ENCODE measurements at places on chromosomes 7 and 10.
A peak's percentile ranks its signal among the peaks of the same experiment; 100 is the strongest.

GRCh38 chr7:23106823-23107663 is 1.5 kb downstream of the KLHL7 start:
- DNase-seq: no peak

GRCh38 chr10:72058989-72059842 is 29.1 kb downstream of the SPOCK2 start:
- peak; percentile 31 for DNase-seq

DNA sequence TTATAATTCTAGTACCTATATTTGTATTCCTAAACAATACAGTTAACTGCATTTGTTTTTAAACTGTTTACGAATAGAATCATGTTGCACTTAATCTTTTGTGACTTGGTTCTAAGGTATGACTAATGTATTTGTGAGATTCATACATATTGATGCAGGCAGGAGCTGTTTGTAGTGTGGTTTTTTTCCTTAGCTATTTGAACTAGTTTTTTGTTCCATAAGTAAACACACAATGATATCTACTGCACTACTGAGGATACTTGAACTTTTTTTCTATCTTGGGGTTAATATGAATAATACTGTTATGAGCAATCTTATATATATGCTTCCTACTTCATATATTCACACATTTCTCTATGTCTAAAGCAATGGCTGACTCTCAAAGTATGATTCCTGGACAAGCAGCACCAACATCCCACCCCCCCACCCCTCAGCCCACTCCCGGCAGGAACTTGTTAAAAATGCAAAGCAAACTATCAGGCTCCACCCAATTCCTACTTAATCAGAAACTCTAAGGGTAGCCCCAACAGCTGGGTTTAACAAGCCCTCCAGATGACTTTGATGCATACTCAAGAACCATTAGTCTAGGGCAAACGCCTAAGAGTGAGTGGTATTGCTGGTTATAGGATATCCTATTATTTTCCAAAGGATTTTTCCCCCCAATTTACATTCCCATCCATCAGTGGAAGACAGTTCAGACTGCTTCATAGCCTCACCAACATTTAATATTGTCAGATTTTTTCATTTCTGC is 25.8 kb downstream of the BRAF start:
- no peak for DNase-seq

- DNase-seq: no peak
These were observed 769 bp upstream of the ELFN1 start for GRCh38 chr7:1669064-1669951.

- DNase-seq: no peak
These were observed 49.4 kb downstream of the AKR1D1 start for GRCh38 chr7:138125598-138126111.

- no peak for DNase-seq
These were observed 281.4 kb downstream of the NXPH1 start for GRCh38 chr7:8714791-8715190.

GRCh38 chr7:74412603-74413002 is 41.1 kb upstream of the GTF2IRD1 start:
- no peak for DNase-seq

DNA sequence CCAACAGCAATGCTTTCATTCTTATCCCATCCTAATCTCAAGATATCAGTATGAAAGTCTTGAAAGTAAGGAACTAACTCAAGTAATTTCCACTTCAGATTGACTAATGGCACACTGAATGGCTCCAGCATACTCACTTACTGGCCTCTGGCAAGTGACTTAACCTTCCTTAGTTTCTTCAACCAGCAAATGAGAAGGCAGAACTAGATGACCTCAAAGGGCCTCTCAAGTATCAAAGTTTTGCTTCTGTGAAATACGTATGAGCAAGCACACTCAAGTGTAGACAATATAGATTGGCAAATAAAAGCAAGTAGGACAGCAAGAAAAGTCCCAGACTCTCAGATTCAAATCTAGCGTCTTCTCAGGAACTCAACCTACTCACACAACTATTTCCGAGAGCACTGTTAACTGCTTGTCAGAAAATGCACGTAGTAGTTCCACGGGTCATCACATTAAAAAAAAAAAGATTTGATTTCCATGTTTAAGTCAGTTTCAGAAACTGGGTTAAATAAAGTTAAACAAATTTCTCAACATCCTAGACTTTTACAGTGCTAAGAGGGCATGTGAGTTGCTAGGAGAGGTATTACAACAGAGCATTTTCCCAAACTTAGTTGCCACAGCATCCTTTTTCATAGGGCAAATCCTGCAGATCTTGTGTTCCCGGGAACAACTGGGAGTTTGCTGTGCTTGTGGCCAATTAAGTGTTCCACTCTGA is 276.9 kb upstream of the KLF14 start:
- no peak for DNase-seq

DNA sequence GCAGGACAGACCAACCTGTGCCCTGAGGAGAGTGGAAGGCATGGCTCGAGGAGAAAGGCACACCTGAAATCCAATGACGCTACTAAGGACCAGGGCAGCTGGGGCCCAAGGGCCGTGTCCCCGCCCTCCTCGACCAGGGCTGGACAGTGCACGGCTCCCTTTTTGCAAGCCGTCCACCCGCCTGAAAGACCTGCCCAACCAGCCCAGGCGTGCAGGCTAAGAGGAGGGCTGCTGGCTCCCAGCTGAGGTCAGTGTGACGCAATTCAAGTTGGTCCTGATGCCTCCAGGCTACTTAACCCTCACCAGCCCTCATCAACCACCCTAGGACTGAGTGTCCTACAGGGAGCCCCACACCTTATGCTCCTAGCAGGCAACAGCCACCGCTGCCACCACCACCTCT is 69.3 kb downstream of the DLG5 start:
- DNase-seq: no peak

- DNase-seq: no peak
These were observed 1.8 kb upstream of the TTYH3 start for GRCh38 chr7:2629746-2630681.

DNA sequence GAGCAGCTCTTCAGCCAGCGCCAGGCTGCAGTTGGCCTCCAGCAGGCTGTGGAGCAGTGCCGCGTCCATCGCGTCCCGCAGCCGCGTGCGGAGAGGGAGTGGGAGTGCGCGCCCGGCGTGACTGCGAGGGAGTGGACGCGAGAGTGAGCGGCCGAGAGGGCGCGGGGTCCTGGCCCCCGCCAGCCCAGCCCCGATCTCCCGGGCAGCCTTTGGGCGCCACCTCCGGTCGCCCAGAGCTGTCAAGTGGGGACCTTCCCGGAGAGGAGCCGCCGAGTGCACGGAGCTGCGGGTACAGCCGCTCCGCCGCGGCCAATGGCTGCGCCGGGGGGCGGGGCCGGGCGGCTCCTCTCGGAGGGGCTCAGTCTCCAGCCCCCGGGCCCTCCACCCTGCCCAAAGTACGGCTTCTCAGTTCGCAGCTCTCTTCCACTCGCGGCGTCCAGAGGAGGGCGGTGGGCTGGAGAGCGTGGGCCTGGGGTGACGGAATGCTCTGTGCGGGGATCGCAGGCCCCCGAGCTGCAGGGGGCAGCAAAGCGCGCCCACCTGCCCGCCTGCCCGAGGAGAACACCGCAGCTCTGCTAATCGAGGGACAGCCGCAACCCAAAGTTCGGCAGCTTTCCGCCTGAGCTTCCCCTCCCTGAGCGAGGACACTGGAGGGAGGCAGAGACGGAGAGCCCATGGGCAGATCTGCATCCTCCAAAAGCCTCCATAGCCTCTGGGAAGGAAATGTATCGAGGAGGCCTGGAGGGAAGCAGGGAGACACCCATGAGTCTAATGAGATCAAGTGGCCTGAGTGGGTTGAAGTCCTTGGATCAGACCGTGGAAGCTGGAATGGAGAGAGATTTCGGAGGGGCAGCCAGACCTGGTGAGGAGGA is at the start of gene CRHR2:
Gene CRHR2, minus strand, starts transcription at position 245 of the 872 bp plus-strand sequence. Its CDS starts 176 bp downstream, at position 69.
- peak; percentile 8 for DNase-seq

DNA sequence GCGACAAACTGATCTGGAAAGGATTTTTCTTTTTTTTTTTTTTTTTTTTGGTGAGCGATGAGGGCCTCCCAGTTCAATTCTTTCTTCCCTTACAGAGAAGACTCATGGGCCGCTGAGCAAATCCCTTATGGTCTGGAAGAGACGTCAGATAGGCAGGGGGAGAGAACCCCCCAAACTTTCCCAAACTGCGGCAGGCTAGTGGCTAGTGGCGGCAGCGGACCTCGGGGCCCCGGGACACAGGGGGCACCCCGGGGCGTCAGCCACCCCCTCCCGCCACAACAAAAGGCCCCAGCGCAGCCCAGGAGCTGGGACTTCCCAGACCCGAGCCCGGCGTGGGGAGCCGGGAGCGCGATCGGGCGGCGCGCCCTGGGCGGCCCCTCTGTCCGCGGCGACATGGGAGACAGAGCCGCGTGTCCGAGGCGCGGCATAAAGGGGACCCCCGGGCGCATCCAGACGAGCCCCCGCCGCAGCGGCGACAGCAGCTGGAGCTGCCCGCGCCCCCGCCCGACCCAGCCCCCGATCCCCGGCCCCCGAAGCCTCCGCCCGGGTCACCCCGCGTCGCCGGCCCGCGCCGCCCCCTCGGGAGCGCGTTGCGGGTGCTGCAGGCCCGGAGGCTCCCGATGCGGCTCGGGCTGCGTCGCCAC is 755 bp downstream of the FAM171A1 start:
- peak; percentile 7 for DNase-seq

DNA sequence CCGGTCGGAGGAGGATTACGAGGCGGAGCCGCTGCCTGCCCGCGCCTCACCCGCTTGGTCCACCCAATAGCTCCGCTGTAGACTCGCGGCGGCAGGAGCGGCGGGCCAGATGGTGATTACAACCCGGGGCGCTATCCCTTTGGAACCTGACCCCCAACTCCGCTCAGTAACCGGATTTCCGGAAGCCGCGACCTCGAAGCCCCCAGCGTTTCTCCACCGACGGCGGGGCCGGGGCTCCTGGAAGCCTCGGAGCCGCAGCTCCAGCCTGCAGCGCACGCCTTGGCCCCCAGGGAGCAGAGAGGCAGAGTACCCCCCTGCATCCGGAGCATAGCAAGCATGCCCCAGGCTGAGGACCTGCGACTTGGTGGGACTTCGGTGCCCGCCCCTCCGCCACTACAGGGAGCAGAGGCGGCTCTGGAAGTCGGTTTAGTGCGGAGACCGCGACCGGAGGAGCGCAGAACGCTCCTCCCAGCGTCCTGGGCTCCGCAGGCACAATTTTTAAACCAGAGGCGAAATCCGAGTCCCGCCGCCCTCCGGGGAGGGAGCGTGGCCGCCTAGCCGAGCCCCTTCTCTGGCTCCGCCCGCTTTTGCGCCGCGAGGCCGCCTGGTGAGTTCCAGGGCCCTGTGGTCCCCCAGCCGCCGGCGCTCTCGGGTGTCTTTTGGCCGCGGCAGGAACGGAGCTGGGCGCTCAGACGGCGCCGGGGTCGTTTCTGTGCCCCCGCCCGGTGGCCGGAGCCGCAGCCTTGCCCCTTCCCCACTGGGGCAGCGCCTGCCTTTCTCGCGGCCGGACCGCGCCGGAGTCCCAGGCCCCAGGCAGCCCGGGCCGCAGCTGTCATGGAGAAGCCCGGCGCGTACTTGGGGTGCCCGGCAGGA is 28.2 kb upstream of the BMS1 start:
- no peak for DNase-seq

DNA sequence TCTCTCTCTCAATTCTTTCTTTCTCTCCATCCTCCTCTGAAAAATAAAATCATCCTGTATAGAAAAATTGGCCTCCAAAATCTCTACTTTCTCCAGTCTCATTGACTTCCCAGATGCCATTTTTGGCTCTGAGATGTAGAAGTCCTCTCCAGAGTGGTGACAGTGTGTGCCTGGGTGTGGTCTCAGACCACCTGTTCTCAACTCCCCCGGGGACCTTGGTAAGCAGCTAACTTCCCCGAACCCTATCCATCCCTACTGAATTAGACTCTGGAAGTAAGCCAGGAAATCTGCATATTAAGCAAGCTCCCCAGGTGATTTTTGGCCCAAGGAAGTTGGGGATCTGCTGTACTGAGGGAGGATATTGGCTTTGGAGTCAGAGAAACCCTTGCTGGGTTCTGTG is 120.5 kb downstream of the WDR11 start:
- no peak for DNase-seq

- DNase-seq: no peak
These were observed 120.0 kb downstream of the MKX start for GRCh38 chr10:27625452-27626211.

- DNase-seq: no peak
These were observed 63.1 kb downstream of the TNS3 start for GRCh38 chr7:47518827-47519226.

Data from activated T-helper 9 cell treated with anti-CD3 and anti-CD28 coated beads, Interleukin-2, amount 50 U/mL, for 16 hours (primary cell).